Renal cortex interstitium (tissue), 15 donors: ENCODE measurements at places on chromosomes 7 and 10. TPM values are rescaled to one million over a fixed set of nuclear protein-coding genes. Genes with fewer than 3 reads are reported as not detected.

DNA sequence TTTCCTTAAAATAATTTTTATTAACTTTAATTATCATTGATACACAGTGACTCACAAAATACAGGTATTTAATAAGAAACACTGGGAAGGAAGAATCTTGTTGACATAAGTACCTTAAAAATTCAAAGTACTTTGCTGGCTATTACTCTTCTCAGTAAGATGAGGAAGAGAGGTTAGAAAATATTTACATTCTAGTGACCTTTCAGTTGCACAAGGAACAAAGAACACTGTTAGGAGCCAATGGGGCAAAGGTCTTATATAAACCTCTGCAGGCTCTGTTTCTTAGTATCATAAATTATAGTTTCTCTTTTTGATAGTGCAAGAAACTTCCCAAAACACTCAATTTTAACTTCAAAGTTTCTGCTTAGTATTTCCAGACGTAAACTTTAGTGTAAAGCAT, 4.8 kb upstream of the TAX1BP1 start:
- DNase-seq = no peak

DNA sequence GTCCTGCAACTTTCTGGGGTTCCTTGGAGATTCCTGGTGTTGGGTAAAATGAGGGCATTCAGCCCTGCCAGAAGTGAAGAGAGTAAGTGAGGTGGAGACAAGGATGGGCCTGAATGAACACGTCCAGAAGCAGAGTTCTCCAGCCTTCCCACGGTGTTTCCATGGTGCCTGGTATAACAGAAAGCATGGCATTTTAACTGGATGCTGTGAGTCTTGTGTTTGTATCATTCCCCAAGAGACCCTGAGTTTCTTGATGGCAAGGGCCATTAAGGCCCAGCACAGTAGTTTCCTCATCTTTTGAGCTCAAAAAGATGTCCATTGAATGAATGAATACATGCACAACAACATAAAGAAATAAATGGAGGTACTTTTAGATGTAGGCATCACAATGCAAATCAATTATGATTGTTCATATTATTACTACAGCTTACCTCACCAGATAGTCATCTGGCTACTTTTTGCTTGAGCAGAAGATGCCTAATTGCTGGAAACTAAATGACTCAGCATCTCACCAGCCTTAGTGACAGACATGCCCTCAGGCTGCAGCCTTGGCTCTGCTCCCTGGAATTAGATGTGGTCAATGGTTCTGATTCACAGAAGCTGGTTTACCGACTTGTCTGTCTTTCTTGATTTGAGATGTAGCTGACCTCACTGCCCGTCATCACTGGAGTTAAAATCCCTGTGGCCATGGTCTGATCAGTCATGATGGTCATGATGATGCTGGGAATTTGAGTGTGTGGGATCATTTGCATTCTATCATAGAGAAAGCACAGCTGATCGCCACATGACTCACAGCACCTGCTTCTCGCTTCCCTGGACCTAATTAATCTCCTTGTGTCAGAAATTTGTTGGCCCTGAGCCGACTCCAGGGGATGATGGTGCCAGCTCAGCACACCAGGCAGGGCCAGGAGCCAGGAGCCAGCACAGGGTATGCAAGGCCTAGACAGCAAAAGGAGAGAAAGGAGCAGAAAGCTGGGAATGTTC, 83.9 kb downstream of the CXCL12 start:
- no peak for DNase-seq

The PON3 gene
- 2.3 TPM for polyA plus RNA-seq

- DNase-seq = no peak
Observed at GRCh38 chr7:24728503-24729364, 28.5 kb downstream of the GSDME start.

The PLEKHS1 gene
- polyA plus RNA-seq = 0.11 TPM

The LRRC17 gene
- 65.5 TPM for polyA plus RNA-seq

GRCh38 chr10:111265341-111265740, 188.5 kb downstream of the ADRA2A start:
- no peak for DNase-seq

- DNase-seq = no peak
Observed at GRCh38 chr10:47300429-47300931, 483 bp downstream of the GDF10 start.

The BTBD16 gene
- polyA plus RNA-seq = 0.73 TPM

DNA sequence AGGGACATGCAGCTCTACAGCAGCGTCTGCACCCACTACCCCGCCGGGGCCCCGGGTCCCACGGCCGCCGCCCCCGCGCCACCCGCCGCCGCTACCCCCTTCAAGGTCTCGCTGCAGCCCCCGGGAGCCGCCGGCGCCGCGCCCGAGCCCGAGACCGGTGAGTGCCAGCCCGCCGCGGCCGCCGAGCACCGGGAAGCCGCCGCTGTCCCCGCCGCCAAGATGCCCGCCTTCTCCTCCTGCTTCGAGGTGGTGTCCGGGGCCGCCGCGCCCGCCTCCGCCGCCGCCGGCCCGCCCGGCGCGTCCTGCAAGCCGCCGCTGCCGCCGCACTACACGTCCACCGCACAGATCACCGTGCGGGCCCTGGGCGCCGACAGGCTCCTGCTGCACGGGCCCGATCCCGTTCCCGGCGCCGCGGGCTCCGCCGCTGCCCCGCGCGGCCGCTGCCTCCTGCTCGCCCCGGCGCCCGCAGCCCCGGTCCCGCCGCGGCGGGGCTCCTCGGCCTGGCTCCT, 631 bp downstream of the OTUD1 start:
- DNase-seq = no peak

- no peak for DNase-seq
Observed at GRCh38 chr7:97013134-97013844, 7.9 kb downstream of the DLX6 start.

GRCh38 chr10:100485366-100485765, 22.6 kb downstream of the WNT8B start:
- DNase-seq = no peak

DNA sequence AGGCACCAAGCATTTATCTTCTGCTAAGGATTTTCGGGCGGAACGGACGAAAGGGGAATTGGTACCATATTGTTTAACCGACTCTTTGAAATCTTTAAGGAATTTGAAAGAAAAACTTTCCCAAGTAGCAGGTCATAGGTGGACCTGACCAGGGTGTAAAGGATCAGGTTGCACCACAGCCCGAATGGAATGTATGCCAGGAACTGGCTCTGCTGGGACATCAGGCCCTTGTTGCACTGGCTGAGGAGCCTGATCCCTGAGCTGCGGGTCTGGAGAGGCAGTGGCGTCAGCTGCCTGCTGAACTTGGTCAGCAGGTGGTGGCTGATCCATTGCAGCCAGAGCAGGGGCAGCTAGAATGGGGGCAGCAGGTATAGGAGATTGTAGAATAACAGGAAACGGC, 41.4 kb upstream of the AKR1C2 start:
- DNase-seq = no peak

DNA sequence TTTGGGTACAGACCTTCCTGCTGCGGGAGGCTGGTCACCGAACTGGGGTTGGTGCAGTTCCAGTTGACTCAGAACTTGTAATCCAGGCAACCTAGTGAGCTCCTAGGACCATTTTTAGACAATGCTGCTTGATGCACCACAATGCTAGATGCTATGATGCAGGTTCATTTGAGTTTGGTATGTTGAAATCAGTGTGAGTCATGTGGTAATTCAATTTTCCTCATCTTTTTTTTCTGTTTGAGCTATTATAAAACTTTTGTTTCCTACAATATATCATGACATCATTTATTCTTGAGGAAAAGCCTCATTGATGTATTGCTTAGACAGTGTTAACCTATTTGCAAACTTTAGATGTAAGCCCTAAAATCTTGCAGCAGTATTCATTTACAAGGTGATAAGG, 40.9 kb upstream of the MTPN start:
- no peak for DNase-seq

- no peak for DNase-seq
Observed at GRCh38 chr7:37341033-37341630, 107.5 kb downstream of the ELMO1 start.

The ATP6V1F gene
- 224 TPM for polyA plus RNA-seq

DNA sequence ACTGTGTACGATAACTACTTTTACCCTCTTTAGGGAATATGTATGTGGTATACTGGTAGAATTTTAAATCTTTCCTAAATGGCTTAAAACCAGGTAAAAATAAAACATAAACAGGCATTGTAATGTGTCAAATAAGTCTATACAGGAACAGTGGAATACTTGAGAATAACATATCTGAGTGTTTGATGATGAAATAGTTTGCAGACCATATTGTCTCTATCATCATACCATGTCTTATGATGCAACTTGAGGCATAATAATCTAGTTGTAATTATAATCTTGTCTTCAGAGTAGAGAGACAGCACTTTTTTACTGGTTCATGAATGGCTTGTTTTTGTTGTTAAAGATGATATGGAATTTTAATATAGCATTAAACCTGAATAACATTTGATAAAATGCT, 293.5 kb downstream of the CDK14 start:
- no peak for DNase-seq

The XPNPEP1 gene
- polyA plus RNA-seq = 80.8 TPM
